ENCODE measurements at places on chromosomes 13 and 19.

GRCh38 chr19:722553-723101, 13.9 kb downstream of the PALM start:
- DNase-seq = no peak

- DNase-seq = no peak
Measured at GRCh38 chr13:109840201-109840892, 54.0 kb upstream of the IRS2 start.

DNA sequence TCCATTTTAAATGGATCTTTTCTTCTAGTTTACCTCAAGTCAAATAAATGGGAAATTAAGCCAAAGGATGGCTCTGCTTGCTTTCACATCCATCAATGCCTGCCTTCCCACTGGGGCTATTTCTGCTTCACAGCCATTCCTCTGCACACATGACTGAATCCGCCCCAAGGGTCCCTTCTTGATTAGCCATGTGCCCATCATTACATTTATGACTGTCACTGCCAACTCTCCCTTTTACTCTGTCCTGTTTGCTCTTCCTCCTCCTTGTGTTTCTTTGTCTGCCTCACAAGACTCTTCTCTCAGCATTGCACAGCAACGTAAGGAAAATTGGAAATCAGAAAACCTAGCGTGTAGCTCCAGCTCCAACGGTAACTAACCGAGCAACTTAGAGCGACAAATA, 410.2 kb downstream of the TBC1D4 start:
- no peak for DNase-seq

DNA sequence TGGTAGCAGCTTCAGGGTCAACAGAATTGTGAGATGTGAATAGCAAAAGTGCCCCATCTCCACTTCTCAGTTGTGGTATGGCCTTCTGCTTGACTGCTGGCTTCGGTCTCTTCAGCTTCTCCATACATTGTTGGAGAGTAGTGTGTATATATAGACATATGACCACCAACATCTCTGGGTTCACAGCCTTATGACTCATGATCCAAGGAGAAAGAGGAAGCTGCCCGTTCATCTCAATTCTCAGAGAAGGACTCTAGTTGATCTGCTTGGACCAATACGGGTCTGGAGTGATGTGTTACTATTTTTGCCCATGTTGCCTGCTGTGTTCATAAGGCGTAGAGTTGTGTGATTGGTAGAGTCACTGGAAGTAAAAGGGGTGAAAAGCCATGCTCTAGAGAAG, 3.6 kb upstream of the COMMD6 start:
- DNase-seq = no peak

- DNase-seq = no peak
Measured at GRCh38 chr13:41974262-41974900, 13.5 kb upstream of the VWA8 start.

GRCh38 chr19:42693760-42694350, 46.4 kb downstream of the PSG3 start:
- no peak for DNase-seq

DNA sequence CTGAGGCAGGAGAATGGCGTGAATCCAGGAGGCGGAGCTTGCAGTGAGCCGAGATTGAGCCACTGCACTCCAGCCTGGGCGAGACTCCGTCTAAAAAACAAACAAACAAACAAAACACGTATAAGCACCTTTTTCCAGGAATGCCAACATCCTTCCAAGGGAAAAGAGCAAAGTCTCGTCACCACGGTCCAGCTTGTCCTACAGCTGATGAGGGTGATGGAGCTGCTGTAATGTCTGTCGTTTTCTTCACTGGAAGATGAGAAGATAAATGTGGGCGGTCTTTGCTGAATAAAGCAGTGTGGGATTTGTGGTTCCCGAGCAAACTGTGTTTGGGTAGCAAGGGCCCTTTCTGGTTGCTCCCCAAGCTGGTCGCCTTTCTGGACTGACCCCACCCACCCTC, 166.6 kb downstream of the PTPRS start:
- no peak for DNase-seq

GRCh38 chr13:101711307-101712025, 259.0 kb downstream of the ITGBL1 start:
- DNase-seq = no peak

DNA sequence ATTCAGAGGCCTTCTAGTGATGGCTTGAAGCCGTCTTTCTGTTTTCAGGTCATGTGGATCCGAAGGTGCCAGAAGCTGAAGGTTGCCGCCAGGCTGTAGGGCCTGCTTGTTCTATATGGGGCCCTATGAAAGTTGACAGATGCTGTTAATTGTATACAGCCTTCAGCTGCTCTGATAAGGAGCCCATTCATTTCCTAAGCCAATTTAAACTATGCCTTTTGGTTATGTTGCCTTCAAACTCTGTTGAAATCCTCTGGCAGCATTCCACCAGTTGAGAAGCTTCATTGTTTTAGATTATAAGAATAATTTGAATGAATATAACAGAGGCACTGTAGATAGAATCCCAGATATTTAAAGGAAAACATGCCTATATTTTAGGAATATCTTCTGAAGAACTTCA, 34.4 kb downstream of the RAP2A start:
- no peak for DNase-seq

GRCh38 chr13:110301606-110302553, 5.1 kb downstream of the COL4A1 start:
- no peak for DNase-seq

GRCh38 chr19:33156334-33156733, 24.4 kb downstream of the WDR88 start:
- no peak for DNase-seq

GRCh38 chr13:77136902-77137420, 110.0 kb upstream of the FBXL3 start:
- no peak for DNase-seq
